ENCODE measurements at places on chromosomes 13 and 19.
A peak's percentile ranks its signal among the peaks of the same experiment; 100 is the strongest.

- H3K27ac ChIP-seq, result no peak overlapping the region
- H3K4me1 ChIP-seq, result no peaks in the 10 kb centered on the region
- H3K4me3 ChIP-seq, result no peak overlapping the region
- no peak for DNase-seq
Measured at GRCh38 chr13:98581971-98582702, 5.2 kb upstream of the STK24 start.

DNA sequence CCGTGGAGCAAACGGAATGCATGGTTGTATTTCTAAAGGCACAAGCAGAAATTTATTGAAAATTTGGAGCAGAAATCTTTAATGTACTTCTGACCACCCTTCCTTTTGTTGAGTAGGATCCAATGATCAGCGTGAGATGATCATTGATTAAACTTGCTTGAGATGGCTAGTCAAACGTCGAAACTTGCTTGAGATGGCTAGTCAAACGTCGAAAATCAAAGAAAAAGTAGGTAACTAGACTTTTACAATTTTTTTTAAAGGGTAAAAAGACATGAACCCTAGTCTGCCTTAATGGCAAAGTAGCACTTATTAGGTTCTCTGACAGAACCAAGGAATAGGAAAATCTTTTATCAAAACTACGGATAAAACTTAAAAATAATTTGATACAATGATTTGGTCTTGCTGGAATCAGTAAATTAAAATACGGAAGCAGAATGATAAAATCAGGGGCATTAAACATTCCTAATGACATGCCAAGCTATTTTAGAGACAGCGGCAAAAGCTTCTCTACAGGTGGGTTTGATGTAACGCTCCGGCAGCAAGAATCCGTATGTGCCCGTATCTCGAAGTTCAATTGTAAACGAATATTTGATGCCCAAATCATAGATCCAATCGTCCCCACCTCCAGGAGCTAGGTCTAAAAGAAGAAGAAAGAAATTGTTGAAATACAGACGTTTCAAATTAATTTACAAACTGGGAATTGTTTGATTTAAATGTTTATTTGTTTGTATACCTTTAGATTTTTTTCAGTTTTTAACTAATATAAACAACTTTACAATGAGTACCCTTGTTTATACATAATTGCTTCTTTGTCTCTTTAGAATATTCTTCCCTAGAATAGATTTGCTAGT lies 841 bp upstream of the ZC3H13 start:
- H3K27me3 ChIP-seq, result no peaks in the 10 kb centered on the region
- no peak for DNase-seq
- H3K36me3 ChIP-seq, result no peaks in the 10 kb centered on the region
- H3K4me3 ChIP-seq, result peak overlapping the region; percentile 99
- H3K4me1 ChIP-seq, result no peaks in the 10 kb centered on the region

DNA sequence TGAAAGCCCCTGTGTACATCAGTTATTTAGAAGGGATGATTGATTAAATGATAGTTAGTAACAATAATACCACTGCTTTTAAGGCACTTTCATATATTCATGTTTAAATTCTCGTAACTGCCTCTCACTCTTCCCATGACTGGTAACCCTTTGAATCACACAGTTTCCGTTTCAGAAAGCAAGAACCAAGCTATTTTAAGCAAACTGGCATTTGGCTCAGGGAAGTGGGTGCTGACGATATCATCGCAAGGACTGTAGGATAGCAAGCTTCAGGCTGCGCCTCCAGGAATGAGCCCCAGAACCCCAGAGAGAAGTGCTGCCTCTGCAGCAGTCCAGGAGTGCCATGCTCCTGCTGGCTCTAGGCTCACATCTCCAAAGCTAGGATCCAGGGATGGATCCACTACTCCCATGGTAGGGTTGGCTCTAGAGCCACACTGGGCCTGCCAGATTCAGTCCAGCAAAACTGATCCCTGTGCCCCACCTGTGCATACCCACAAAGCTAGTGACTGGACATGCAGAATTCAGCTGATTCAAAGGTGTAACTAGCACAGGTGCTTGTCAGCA lies 313.5 kb downstream of the SLC7A1 start:
- no peaks in the 10 kb centered on the region for H3K36me3 ChIP-seq
- no peaks in the 10 kb centered on the region for H3K27me3 ChIP-seq
- H3K27ac ChIP-seq, result no peak overlapping the region
- no peak for DNase-seq
- H3K4me3 ChIP-seq, result no peak overlapping the region

- no peak overlapping the region for H3K27ac ChIP-seq
- DNase-seq, result no peak
- no peak overlapping the region for H3K4me3 ChIP-seq
- H3K36me3 ChIP-seq, result no peaks in the 10 kb centered on the region
- no peaks in the 10 kb centered on the region for H3K27me3 ChIP-seq
- peaks cover 4% of the 10 kb centered on the region for H3K4me1 ChIP-seq
Measured at GRCh38 chr13:93420887-93421286, 194.3 kb downstream of the GPC6 start.

- no peak overlapping the region for H3K27ac ChIP-seq
- H3K4me3 ChIP-seq, result no peak overlapping the region
- no peak for DNase-seq
Measured at GRCh38 chr13:44116562-44117332, 237.0 kb downstream of the LACC1 start.

DNA sequence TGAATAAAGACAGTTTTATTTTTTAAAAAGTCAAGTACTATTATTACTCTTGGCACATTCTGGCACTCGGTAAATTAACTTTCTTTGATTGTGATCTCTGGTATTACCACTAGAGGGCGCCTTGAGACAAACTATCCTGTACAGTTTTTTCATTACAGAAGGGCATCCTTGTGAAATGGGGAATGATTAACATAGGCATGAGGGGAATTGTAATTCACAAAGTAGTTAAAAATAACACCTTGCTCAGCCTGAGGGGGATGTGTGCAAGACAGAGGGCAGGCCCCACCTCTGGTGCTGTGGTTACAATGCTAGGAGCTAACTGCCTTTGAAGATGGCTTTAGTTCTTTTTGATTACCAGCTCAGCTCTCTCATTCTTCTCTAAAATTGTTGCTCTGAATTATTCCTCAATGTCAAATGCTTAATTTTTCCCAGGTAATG lies 24.2 kb upstream of the C1QTNF9B start:
- no peaks in the 10 kb centered on the region for H3K4me1 ChIP-seq
- DNase-seq, result peak; percentile 47
- H3K36me3 ChIP-seq, result no peaks in the 10 kb centered on the region
- no peak overlapping the region for H3K27ac ChIP-seq
- H3K27me3 ChIP-seq, result no peaks in the 10 kb centered on the region
- no peak overlapping the region for H3K4me3 ChIP-seq

- no peaks in the 10 kb centered on the region for H3K27me3 ChIP-seq
- DNase-seq, result no peak
- H3K4me1 ChIP-seq, result no peaks in the 10 kb centered on the region
- no peak overlapping the region for H3K4me3 ChIP-seq
- H3K27ac ChIP-seq, result no peak overlapping the region
- no peaks in the 10 kb centered on the region for H3K36me3 ChIP-seq
Measured at GRCh38 chr13:67299072-67299635, 69.0 kb upstream of the PCDH9 start.

DNA sequence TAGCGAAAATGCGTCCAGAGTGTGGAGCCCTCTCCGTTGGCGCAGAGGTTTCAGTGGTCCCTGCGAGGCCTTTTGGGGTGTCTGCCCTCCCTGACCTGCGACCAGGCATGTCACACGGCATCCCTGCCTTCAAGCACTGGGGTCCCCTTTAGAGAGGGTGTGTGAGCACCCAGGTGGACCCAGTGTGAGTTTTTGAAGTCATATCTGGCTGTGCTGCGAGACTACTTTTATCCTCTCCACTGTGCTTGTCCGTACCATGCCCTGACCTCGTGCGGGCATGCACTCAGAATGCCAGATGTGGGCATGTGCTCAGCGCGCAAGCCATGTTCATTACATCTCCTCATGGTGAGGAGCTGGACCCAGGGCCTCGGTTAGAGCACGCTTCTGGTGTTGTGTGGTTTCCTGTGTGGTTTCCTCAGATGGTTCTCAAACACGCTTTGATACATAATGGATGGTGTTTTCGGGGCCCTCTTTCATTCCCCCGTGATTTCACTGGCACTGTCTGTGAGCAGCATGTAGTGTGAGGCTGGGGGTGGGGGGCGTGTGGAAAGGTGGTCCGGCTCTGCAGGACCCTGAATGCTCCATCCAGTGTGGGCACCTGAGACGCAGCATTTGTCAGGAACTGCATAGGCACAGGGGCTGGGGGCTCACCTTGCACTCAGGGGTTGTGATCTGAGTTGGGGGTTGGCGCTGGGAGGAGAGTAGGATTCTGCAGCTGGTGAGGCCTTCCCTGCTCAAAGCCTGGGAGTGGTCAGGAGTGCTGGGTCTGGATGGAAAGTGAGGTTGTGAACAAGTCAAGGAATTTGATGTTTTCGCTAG lies 2.3 kb downstream of the TFDP1 start:
- peaks cover 11% of the 10 kb centered on the region for H3K36me3 ChIP-seq
- no peak overlapping the region for H3K27ac ChIP-seq
- no peaks in the 10 kb centered on the region for H3K27me3 ChIP-seq
- DNase-seq, result no peak
- H3K4me3 ChIP-seq, result no peak overlapping the region

DNA sequence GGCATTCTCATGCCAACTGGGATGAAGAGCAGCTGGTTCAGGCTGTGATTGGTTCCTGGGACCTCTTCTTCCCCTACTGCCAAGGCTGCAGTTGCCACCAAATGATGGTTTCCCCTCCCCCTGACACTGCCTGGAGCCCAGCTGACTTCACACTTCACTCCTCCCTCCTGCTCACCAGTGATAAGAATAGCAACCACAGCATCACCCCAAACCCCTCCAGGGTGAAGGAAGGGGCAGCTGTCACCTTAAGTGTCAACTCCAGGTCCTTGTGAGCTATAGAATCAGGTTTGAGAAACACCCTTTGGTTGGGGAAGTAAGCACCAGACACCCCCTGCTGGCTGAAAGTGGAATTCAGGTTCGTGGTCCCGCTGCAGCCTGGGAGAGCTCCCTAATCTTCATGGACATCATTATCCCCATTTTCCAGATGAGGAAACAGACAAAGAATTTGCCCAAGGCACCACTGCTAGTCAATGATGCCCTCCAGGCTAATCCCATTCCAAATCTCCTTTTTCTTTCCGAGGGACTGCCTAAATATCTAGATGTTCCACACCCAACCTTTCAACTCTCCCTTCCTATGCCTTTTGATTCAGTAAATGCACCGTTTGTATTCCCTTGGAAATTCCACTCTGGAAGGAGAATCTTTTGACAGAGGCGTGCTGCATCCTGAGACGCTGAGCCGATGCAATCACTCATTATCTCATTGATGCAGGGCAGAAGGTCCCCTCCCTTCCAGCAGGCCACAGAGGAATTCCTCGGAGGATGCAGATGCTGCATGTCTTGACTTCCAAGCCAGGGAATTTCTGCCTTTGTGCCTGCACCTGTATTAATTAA lies 50.6 kb upstream of the UQCRFS1 start:
- no peaks in the 10 kb centered on the region for H3K27me3 ChIP-seq
- H3K27ac ChIP-seq, result no peak overlapping the region
- no peaks in the 10 kb centered on the region for H3K4me1 ChIP-seq
- no peak overlapping the region for H3K4me3 ChIP-seq
- DNase-seq, result peak; percentile 55
- no peaks in the 10 kb centered on the region for H3K36me3 ChIP-seq

GRCh38 chr13:79228972-79229371 lies 177.1 kb downstream of the RBM26 start:
- no peak for DNase-seq
- no peaks in the 10 kb centered on the region for H3K27me3 ChIP-seq
- no peak overlapping the region for H3K27ac ChIP-seq

DNA sequence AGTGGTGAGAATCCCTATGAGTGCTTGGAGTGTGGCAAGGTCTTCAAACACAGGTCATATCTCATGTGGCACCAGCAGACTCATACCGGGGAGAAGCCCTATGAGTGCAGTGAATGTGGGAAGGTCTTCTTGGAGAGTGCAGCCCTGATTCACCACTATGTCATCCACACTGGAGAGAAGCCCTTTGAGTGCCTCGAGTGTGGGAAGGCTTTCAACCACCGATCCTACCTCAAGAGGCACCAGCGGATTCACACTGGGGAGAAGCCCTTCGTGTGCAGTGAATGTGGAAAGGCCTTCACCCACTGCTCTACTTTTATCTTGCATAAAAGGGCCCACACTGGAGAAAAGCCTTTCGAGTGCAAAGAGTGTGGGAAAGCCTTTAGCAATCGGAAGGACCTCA lies 18.7 kb upstream of the AURKC start:
- no peak for DNase-seq
- H3K27me3 ChIP-seq, result no peaks in the 10 kb centered on the region
- H3K4me1 ChIP-seq, result no peaks in the 10 kb centered on the region
- no peak overlapping the region for H3K4me3 ChIP-seq

DNA sequence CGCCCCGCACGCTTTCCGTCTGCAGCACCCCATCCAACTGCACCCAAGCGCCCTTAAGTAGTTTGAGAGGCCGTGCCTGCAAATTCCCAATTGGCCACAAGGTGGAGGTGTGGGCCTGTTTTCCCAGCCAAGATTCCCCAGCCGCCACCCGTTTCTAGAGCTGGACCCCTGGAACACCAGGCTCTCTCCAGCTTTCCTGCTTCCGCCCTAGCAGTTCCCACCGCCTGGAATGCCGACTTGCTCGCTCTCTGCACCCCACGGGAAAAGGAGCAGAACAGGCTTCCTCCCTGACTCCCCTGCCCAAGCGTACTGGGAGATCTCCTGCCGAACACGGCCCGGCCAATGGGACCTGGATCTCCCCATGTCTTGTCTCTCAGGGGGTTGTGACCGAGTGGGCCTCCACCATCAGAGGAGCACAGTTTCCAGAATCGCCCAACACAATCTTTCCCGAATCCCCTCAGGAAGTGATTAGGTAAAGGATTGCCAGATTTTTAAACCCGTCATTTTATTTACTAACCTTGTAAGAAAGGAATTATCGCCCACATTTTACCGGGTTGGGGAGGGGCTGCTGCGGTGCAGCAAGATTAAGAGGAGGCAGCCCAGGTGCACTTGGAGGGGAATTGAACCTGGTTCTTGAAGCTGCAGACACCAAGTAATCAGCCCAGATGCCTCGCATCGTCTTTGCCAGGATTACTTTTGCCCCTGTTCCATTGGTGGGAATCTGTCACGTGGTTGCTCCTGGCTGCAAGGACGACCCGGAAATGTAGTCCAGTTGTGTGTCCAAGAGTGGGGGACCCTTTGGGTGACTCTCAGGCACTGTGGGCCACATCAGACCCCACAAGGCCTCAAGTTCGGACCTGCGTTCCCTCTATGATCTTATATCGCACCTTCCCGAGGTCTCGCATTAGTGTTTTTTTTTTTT lies 3.5 kb upstream of the NAPSA start:
- no peaks in the 10 kb centered on the region for H3K27me3 ChIP-seq
- H3K4me1 ChIP-seq, result peaks cover 1% of the 10 kb centered on the region
- no peak overlapping the region for H3K27ac ChIP-seq

GRCh38 chr13:38308736-38309135 lies 40.9 kb upstream of the UFM1 start:
- no peak overlapping the region for H3K27ac ChIP-seq
- no peaks in the 10 kb centered on the region for H3K27me3 ChIP-seq
- no peak overlapping the region for H3K4me3 ChIP-seq
- no peak for DNase-seq

DNA sequence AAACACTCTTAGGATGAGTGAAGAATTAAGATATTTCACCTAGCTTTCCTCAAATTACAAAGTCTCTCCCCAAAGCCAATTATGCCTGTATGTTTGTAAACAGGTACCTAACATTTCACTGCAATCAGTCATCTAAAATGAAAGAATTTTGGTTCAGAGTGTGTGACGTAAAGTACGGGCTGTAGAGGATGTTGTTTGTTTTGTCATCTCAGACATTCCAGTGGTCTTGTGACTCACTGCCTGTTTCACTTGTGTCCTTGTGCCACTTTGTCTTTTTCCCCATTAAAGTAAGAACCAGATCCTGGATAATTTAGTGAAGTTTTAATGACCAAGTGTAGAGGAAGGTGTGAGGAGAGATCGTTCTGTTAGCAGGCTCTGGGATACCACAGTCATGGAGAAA lies 28.6 kb upstream of the EID2 start:
- no peaks in the 10 kb centered on the region for H3K27me3 ChIP-seq
- H3K4me3 ChIP-seq, result no peak overlapping the region
- DNase-seq, result no peak
- no peak overlapping the region for H3K27ac ChIP-seq
